Esophagus squamous epithelium (tissue), 5 donors: ENCODE measurements at places on chromosomes 2 and 18.

GRCh38 chr18:2529154-2529553 is 42.2 kb downstream of the METTL4 start:
- DNase-seq = no peak

DNA sequence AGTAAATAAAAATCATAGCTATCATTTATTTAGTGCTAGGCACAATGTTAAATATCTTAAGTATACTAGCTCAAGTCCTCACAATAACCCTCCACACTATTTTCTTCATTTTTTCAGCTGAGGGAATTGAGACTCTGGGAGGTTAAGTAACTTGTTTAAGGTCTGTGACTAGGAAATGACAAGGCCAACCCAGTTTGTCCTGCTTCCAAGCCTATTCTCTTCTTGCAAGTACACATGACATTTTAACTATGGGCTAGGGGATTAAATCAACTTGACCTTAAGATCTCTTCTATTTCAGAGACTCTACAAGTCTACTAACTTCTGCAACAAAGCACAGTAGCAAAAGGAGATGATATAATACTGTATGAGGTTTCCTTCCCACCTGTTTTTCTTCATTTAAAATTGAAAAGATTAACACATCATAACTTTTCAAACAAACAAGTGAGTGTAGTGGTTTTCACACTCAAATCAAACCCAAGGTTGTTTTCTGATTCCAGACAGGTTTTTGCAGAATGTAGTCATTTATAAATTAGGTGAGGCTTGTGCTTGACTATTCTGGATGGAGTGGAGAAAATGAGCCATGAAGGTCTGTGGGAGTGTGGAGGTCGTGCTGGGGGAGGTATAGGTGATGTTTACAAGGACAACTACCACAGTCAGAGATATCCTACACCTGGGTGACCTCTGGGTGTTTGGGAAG is 57.0 kb downstream of the CD28 start:
- DNase-seq = no peak

DNA sequence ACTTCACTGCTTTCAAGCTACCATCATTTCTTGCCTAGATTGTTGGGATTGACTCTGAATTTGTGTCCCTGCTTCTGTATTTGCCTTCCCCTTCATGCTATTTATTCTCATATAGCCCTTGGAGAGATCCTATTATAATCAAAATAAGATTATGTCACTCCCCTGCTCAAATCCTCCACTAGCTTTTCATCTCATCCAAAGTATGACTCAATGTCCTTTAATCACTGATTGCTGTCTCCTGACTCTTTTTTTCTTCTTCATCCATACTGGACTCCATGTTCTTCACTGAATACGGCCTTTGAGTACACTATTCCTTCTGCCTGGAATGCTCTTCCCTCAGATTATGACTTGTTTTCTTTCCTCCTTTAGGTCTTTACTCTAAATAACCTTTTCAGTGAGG is 5.0 kb downstream of the RBKS start:
- no peak for DNase-seq

DNA sequence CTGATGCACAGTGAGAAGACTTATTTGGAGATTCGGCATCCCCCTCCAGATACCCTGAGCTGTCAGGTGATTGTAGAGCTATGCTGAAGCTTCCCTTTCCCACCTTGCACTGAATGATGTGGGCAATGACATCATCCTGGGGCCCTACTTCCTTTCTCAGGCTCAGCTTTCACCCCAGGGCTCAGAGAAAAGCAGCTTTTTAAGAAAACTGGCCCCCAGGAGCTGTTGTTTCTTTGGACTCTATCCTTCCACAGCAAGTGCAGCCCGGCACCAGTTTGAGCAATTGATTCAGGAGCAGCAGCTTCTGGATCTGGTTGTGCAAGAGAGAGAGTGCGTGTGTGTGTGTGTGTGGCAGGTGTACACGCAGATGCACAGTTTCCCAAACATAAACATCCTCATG is 251.3 kb downstream of the ANAPC1 start:
- no peak for DNase-seq

DNA sequence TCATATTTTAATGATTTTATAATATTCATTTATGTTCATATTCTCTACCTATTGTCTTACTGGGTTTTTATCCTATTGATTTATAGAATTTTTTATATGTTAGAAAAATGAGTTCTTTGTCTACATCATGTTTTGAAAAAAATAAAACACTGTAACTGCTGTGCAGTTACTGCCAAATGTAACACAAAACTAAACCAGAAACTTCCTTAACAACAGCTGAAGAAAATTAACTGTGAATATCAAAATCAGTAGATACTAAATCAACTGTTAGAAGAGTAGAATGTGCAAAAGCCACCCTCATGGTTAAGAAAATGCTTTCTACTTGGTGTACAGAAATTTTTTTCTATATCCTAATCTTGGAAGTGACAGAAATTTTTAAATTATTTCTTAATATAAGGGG is 69.5 kb downstream of the PTRHD1 start:
- no peak for DNase-seq

DNA sequence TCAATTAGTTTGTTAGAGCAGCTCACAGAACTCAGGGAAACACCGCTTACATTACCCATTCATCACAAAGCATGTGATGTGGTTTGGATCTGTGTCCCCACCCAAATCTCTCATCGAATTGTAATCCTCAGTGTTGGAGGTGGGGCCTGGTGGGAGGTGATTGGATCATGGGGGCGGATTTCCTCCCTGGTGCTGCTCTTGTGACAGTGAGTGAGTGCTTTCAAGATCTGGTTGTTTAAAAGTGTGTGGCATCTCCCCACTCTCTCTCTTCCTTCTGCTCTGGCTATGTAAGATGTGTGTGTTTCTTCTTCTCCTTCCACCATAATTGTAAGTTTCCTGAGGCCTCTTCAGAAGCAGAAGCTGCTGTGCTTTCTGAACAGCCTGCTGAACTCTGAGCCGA is 63.5 kb upstream of the AGPS start:
- no peak for DNase-seq

DNA sequence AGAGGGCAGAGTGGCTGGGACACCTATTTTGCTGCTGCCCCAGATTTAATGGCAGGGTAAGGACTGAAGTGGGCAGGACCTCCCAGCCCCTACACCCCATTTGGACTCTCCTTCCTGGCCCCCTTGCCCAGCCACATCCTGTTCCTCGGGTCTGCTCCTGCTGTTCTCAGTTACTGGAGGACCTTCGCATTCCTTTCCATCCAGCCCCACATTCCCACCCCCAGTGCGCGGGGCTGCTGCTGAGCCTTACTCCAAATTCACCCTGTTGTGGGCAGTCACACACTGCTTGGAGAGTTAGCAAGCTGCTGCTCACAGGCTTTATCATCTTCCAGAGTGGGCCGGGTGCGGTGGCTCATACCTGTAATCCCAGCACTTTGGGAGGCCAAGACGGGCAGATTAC is 75.2 kb upstream of the SLC14A2 start:
- no peak for DNase-seq

DNA sequence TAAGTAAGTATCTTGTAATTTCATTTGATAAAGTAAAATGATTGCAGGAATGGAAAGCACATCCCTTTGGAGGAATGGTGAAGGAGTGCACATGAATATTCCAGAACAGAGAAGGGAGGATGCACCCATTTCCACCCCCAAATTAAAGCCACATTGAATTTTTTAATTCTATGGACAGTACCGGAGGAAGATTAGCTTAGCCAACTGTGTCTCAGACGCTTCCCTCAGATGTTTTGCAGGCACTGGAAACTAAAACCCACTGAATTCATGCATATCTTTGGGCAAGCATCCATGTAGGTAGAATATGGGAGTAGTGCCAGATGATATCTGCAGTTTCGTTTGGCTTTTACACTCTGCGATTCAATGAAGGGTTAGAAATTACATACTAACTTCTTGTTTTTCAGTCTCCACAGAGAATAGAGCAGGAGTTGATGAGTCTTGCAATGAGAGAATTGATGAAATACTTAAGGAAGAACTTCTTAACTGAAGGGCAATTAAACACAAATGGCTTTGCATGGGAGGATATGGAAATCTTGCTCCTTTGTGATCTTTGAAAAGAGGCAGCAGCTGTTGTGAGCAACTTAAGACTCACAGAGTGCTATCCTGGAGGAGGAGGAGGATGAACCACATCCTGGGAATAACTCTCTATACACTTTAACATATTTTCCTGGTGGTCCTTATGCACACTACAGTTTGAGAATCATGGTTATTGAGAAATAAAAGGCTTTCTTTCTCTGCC is 71.7 kb upstream of the MYO3B start:
- no peak for DNase-seq

GRCh38 chr2:43074592-43075053 is 151.8 kb downstream of the ZFP36L2 start:
- no peak for DNase-seq

DNA sequence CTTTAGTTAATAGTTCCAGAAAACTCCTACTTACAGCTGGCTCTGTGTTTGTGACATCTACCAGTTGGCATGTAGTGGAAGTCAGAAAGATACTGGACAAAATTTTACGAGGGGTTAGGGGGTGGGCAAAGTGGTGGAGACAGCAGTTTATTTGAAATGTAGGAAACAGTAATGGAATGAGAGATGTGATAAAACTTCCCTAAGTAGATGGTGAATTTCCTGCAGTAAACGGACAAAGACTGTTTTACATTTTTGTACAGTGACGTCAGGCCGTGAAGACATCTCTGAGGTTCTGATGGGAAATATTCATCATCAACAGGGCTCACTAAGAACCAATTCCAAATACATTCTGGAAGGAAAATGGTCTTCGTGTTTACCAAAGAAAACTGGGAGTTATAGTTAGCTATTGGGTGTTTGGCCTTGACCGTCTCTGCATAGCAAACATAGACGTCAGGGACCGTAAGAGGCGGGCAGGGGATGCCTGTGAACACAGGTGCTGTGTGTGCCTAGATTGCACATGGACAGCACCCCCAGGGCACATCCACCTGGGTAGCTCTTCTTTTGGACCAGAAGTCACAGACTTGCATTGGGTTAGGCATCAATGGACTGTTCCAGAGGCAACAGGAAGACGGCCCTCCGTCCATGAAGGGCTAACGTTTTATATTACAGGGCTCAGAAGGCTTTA is 131.5 kb downstream of the ZNF516 start:
- no peak for DNase-seq

DNA sequence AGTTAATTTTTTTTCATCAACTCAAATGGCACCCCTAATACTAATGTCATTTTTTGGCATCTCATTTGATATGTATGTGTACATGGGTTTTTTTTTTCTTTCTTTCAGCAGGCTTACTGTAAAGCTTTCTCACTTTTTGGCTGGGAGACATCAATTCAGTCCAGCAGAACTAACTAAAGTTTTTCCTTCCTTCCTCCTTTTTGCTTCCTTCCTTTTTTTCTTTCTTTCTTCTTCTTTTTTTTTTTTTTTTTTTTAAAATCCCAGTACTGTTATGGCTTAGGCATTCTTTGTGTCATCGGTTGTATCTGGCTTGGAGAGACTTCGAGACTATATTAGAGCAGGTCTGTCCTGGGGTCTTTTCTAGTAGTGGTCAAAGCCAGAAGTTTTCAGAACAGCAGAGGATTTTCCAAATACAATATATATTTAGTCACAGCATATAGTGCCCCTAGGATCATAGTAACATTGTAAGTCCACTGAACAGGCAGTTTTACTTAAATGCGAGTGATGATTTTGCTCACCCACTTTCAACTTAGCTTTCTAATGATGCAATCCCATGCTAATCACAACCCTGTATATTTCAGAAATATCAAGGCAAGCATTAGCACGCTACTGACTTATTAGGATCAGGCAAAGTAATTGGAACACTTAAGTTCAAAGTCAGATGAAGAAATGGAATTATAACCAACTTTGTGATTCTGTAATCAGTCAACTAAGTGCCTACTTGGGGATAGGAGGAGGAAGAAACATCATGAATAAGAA is 4.0 kb downstream of the KLHL29 start:
- no peak for DNase-seq

DNA sequence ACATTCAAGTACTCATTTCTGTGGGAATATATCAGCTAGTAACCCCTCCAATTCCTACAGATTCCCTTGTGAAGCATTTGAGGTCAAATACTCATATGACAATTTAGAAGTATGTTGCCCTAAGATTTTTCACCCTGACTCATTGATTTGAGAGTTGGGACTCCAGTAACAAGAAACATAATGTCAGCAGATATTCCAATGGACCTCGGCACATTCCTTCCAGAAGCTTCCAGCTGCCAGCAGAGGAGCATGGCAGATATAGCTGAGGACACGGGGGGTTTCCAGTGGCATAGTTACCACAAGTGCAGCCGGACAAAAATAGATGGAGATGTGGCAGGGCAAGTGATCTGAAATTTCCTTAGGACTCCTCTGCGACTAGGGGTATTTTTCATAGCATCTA is 101.9 kb upstream of the ARHGAP28 start:
- DNase-seq = no peak

DNA sequence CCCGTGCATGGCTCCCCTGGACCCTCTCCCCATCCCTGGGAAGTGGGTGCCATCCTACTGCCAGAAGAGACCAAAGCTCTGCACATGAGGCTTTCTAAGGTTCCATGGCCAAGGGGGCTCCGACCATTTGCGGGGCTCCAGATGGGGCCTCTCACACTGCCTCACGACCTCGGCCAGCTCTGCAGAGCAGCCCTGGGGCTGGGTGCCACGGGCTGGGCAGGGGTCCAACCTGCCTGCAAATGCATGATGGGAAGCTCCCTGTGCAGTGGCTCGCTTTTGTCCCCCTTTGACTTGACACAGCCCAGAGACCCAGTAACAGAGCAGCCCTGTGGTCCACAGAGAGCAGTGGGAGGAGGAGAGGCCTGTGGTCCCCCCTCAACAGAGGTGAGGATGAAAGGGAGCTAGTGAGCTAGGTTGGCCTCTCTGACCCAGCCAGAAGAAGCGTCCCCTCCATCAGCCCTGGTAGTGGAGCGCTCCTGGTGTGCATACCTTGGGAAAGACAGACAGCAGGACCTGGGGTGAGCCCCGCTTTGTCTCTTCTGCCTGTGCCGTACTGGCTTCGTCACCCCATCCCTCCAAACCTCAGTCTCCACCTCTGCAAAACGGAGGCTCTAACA is 174.1 kb downstream of the DDX1 start:
- DNase-seq = no peak

DNA sequence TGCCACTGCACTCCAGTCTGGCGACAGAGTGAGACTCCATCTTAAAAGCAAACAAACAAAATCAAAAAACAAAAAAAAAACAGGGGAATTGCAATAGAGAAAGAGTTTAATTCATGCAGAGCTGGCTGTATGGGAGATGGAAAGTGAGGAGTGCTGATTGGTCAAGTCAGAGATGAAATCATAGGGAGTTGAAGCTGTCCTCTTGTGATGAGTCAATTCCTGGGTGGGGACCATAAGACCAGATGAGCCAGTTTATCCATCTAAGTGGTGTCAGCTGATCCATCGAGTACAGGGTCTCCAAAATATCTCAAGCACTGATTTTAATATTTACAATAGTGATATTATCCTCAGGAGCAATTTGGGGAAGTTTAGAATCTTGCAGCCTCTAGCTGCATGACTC is 45.3 kb downstream of the FRZB start:
- DNase-seq = no peak
